PC-3 (cell line): ENCODE measurements at places on chromosomes 3 and 15. TPM values are rescaled to one million over a fixed set of nuclear protein-coding genes. Genes with fewer than 3 reads are reported as not detected.
A peak's percentile ranks its signal among the peaks of the same experiment; 100 is the strongest.

SLC27A2 gene
- total RNA-seq = 5.8 and 8.1 TPM in 2 replicates

ST8SIA2 gene
- total RNA-seq = not detected in 2 replicates

DNAH1 gene
- total RNA-seq = 2.2 and 3.3 TPM in 2 replicates

PRR20G gene
- total RNA-seq = not detected in 2 replicates

DNA sequence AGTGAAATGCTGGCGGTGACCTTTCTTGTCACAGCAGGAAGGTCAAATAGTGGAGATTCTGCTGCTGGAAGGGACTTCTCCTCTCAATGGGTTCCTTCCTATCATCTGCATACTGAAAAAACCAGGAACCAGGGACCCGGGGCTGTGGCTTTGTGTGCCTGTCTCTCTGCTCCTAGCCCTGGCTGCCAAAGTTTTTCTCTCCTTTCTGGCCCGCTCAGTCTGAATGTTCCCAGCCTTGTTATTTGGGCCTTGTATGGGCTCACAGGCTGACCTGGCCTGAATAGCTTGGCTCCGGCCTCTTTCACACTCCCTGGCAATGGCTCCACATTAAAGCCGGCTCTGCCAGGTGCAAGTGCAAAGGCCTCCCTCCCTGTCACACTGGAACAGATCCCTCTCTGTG is 94.7 kb downstream of the LRIG1 start:
- no peak for DNase-seq

DNA sequence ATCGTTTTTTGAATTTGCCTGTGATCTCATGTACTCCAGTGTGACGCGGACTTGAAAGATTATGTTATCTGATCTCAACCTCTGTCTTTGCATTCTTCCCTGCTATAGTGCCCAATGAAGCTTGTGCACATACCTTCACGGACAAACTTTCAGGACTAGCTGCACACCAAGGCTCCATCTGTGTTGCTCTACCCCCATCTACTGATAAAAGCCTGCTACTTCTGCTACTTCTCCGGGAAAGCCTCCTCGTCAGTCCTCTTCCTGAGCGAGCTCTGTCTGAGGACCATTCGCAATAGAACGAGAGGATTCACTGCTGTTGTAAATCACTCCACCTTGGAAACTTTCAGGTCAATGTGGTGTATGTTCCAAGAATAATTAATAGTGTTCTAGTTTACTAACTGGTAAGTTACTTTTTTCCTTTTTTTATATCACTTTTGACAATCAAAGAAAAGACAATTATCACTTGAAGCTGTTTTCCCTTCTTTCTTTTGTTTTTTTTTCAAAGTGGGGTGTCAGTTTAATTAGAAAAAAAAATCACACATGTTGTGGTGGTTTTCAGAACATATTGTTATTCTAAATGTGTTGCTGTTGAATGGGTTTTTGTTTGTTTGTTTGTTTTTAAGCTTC is 217.6 kb downstream of the ARRDC4 start:
- DNase-seq = peak; percentile 74

- no peak for DNase-seq
Observed at GRCh38 chr3:185778094-185778493, 46.7 kb downstream of the IGF2BP2 start.

GRCh38 chr3:31096661-31097395 is 202.4 kb upstream of the GADL1 start:
- no peak for DNase-seq

DNA sequence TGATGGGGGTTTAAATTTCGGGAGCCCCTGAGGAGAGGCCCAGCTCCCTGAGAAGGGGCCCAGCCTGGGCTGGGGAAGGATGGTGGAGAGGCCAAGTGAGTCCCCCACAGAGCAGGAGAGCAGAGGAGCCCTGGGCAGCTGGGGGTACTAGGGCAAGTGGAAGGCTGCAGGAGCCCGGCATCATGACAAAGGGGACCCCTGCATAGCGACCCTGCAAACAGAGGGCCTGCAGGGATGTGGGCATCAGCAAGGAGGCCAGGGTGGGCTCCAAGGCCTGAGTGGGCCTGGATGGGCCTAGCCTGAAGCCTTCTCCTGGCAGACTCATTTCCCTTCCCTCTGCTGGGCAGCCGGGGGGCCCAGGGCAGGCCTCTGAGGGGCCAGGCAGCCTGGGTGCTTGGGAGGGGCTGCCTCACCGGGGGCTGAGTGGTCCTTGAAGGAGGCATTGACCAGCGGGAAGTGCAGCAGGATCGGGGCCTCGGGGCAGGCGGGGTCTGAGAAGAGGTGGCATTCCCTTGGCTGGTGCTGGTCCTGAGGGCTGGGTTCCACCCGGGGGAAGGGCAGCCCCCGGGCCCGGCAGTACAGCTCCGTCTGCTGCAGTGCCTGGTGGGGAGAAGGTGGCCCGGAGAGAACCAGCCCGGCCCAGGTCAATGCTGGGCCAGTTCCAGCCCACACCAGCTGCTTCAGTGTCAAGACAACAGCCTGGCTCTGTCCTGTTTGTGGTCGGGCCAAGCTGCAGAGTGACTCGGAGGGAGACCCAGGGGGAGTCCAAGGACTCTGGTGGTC is 24.7 kb downstream of the PLA2G4D start:
- no peak for DNase-seq

- no peak for DNase-seq
Observed at GRCh38 chr3:109026821-109027220, 73.1 kb upstream of the GUCA1C start.

GRCh38 chr3:57009367-57009766 is 51.1 kb upstream of the SPATA12 start:
- DNase-seq = no peak
